ENCODE measurements at places on chromosomes 1 and 21. TPM values are rescaled to one million over a fixed set of nuclear protein-coding genes. Genes with fewer than 3 reads are reported as not detected.

DNA sequence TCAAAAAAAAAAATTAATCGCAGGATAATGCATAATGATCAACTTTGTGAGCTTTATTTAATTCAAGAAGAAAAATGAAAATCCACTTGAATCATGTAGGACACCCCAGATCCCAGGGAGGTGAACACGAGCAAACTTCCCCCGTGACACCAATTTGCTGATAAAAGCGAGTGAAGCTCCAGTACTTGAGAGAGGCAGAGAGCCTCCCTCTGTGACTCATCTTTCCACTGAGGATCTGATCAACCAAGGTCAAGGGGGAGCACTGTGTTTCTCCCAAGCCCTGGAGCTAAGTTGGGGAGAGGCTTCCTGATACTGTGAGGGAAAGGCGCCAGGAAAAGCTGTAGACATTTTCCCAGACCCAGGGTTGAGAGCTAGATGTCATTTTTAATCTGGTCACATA, 160.9 kb downstream of the SLC44A5 start:
- no peaks in the 10 kb centered on the region for H3K4me1 ChIP-seq
- H3K27me3 ChIP-seq: no peaks in the 10 kb centered on the region
- no peak overlapping the region for H3K27ac ChIP-seq
- H3K36me3 ChIP-seq: no peaks in the 10 kb centered on the region
- DNase-seq: no peak

- peaks cover 7% of the 10 kb centered on the region for H3K27me3 ChIP-seq
- DNase-seq: no peak
- H3K36me3 ChIP-seq: no peaks in the 10 kb centered on the region
- H3K4me3 ChIP-seq: no peak overlapping the region
These were observed 268.9 kb upstream of the TMEM51 start for GRCh38 chr1:14884614-14885175.

GRCh38 chr21:39025198-39025597, 158.1 kb downstream of the PSMG1 start:
- no peak overlapping the region for H3K27ac ChIP-seq
- H3K36me3 ChIP-seq: no peaks in the 10 kb centered on the region
- no peaks in the 10 kb centered on the region for H3K27me3 ChIP-seq
- no peak overlapping the region for H3K4me3 ChIP-seq
- no peak for DNase-seq
- peaks cover 46% of the 10 kb centered on the region for H3K4me1 ChIP-seq

- peaks cover 4% of the 10 kb centered on the region for H3K4me1 ChIP-seq
- no peaks in the 10 kb centered on the region for H3K36me3 ChIP-seq
- H3K4me3 ChIP-seq: no peak overlapping the region
- no peak for DNase-seq
- H3K27me3 ChIP-seq: no peaks in the 10 kb centered on the region
- no peak overlapping the region for H3K27ac ChIP-seq
These were observed 10.6 kb upstream of the UAP1 start for GRCh38 chr1:162550925-162551324.

Gene MAP3K6
- 5.3 TPM for total RNA-seq

DNA sequence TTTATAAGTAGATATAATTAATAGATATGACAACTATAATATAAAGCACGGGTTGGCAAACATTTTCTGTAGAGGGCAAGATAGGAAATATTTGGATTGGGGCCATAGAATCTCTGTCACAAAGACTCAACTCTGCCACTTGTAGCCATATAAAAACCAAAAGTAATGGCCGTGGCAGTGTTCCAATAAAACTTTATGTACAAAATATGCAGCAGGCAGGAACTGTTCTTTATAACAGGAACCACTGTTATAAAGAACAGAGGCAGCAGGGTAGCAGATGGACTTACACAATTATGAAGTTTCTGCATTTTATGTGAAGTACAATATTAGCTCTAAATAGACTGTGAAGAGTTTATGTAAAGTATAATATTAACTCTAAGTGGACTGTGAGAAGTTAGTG, 16.9 kb upstream of the QSOX1 start:
- H3K4me3 ChIP-seq: no peak overlapping the region
- no peaks in the 10 kb centered on the region for H3K36me3 ChIP-seq
- DNase-seq: no peak
- no peak overlapping the region for H3K27ac ChIP-seq
- H3K4me1 ChIP-seq: peaks cover 3% of the 10 kb centered on the region
